ENCODE measurements at places on chromosomes 13 and 19.

- no peak for ATAC-seq
Measured at GRCh38 chr19:5141850-5142724, 173.2 kb downstream of the KDM4B start.

GRCh38 chr13:104008075-104008474 lies 941.9 kb upstream of the SLC10A2 start:
- ATAC-seq, result no peak

DNA sequence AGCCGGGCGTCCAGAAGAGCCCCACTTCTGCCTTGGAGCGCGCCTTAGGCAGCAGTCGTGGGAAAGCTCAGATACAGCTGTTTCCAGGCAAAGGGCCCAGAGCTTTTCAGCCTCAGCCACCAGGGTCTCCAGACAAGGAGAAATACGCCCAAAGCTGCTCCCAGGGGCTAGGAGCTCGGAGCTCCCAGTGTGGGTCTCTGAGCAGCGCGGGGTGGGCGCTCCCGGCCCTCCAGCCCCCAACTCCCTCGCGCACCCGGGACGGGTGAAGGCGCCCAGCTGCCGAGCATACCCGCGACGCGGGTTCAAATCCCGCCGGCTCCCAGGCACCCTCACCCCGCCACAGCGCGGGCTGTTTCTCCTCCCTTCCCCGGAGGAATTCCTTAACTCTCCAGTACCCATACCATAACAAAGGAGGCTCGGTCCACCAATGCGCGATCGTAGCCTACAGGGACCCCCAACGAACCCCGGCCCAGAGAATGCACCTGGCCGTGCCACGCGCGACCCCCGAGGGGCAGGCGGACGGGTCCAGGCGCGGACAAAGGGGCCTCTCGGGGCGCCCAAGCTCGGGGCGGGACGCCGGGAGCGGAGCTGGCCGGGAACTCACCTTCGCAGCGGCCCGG lies 507 bp downstream of the COL4A1 start:
- no peak for ATAC-seq

DNA sequence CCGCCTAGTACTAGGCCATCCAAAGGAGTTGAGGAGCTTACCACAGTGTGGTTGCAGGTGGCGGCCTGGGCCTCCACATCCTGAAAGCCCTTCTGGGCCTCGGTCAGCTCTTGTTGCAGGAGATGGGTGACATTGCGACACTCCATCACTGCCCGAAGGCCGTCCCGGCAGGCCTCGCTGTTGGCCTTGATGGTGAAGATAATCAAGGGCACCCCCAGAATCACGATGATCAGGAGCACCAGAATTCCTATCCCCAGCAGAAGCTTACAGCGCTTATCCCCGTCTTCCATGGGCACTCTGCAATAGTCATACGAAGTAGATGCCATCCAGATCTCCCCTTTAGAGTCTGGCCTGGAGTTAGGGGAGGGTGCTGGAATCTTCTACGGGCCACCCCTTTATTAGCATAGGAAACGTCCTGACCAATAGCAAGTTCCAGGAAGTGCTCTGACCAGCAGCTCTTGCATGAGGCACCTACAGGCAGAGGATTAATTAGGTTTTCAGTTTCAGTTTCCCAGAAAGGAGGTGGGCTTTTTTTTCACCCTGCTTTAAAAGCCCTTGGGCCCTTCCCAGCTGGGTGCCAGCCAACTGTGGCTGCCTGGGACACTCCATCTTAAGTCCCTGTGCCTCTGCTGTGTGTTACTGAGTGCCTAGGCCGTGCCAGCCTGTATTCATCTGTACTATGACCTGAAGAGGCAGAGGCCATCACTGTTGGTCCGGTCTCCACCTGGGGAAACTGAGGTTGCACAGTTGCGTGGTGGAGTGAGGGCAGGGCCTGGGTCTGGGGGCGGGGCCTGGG lies at the start of gene BST2:
TSS of gene BST2 (minus strand) at position 381 of the 796 bp plus-strand sequence. CDS start at position 326, 55 bp downstream.
- peak; percentile 77 for ATAC-seq

GRCh38 chr13:74104661-74105275 lies 29.4 kb downstream of the KLF12 start:
- ATAC-seq, result no peak

GRCh38 chr13:46339035-46339666 lies 47.9 kb downstream of the RUBCNL start:
- ATAC-seq, result no peak

DNA sequence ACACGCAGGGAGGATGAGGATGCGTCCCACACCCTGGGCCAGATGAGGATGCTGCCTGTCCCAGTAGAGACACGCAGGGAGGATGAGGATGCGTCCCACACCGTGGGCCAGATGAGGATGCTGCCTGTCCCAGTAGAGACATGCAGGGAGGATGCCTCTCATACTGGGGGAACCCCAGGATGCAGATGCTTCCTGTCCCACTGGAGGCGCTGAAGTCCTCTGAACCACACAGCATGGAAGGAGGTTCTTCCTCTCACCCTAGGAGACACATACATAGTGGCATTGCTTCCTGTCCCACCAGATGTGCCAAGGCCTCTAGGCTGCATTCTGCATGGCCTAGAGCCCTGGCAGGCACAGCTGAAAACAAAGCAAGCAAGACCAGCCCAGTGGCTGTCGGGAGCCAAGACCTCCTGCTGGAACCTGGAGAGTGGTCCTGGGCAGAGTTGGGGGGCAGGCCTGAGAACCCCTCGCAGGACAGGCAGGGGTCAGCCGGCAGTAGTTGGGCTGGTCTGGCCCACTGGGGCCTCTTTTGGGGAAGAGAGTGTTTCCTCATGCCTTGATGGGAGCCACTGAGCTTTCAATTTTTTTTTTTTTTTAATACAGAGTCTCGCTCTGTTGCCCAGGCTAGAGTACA lies 4.3 kb downstream of the HPN start:
- ATAC-seq, result peak; percentile 67

DNA sequence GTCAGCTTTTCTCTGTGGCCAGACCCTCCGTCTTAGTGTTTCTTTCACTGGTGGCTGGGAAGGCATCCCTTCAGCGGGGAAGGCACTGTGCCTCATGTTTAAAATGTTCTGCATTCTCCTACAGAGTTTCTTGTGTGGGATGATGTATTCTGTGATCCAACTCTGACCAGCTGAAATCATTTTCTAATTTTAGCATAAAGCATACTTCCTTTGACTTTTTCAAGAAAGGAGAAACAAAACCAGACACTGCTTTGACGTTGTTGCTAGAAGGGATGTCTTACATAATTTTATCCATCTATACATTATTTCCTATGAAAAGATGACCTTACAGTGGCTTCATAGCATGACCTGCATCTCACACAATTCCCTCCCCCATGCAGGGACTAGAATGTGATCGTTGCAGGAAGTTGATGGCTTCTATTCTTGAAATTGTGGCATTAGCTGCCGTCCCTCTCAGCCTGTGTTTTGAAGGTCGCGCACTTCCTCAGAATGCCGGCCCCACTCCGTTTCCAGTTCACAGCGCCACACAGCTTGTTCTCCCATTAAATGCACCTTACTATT lies 38.6 kb upstream of the TEX29 start:
- ATAC-seq, result no peak

DNA sequence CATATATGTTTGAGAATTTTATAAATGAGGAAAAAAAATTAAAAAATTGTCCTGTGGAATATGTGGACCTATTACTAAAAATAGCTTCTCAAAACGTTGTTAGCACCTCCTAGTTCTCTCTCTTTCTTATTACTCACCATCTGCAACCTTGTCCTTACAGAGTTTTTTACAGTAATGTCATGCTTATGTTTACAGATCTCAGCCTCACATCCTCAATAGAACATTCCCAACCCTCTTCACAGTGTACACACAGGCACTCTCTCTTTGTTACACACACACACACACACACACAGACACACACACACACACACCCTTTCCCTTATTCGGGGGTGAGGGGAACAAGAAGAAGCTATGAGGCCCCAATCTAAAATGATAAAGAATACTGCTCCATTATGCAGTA lies 197.7 kb downstream of the SLITRK6 start:
- ATAC-seq, result no peak

DNA sequence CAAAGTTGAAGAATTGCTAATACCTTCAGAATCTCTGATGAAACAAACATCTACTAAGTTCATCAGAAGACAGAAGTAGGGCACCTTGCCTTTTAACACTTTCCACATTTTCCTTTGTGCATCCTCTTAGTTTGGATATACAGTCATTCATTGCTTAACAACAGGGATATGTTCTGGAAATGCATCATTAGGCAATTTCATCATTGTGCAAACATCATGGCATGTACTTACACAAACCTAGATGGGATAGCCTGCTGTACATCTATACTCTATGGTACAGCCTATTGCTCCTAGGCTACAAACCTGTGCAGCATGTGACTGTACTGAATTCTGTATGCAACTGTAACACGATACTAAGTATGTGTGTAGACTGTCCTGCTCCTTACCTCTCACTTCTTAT lies 169.8 kb downstream of the SUCLA2 start:
- ATAC-seq, result no peak

DNA sequence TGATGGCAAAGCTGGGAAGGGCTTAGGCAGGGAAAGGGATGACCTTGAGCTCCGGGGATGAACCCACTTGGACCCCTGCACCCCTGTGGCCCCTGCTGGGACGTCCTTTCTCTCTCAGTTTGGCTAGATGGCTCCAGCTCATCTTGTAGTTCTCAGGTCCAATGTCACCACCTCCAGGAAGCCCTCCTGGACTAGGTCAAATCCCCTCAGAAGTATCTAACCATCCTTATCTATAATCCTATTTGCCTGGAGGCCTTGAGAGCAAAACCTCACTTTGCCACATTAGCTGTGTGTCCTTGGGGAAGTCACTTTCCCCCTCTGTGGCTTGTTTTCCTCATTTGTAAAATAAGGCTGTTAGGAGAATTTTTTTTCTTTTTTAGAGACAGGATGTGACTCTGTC lies 42.7 kb upstream of the NFIC start:
- no peak for ATAC-seq

GRCh38 chr13:101447852-101448251 lies 4.6 kb upstream of the ITGBL1 start:
- ATAC-seq, result no peak

DNA sequence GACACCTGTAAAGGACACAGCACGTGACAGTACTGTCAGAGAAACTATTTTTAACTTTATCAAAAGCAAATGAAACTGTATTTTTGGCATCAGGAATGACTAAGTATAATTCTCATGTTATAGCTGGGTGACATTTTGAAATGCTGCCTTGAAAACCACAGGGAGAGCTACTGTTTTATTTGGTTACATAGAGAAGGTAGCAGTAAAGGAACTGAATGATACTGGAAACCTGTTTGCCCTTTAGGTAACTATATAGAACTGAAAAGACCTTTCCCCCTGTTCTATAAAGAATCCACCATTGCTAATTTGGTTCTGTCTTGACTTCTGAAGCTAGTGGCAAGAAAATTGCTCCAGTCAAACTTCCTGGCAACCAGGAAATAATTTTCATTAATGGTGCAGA lies 39.1 kb downstream of the MIPEP start:
- no peak for ATAC-seq

DNA sequence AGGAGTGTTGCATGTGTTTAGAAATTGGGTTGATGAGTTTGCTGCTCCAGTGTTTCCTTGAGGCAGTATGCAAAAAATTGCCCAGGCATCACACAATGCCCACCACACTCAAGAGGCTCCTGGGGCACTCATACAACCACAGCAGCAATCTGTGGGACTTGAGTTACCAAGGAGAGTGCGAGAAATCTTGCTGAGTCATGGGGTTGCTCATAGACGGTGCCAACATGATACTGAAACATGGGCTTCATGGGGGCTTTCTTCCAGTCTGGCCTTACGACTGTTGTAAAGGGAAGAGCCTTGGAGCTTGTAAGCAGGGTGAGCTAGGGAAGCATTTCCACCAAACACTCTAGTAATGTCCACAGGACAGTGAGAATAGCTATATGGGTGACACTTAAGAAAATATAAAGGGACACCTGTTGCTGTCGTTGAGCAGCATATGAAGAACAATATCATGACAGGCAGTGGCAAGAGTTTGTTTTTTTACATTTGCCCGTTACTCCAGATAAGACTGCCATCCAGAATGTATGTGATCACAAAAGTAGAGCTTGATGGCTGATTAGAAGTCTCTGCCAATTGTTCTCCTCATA lies 1237.4 kb downstream of the UQCRFS1 start:
- no peak for ATAC-seq

GRCh38 chr13:95756072-95756471 lies 79.1 kb downstream of the DNAJC3 start:
- ATAC-seq, result no peak

DNA sequence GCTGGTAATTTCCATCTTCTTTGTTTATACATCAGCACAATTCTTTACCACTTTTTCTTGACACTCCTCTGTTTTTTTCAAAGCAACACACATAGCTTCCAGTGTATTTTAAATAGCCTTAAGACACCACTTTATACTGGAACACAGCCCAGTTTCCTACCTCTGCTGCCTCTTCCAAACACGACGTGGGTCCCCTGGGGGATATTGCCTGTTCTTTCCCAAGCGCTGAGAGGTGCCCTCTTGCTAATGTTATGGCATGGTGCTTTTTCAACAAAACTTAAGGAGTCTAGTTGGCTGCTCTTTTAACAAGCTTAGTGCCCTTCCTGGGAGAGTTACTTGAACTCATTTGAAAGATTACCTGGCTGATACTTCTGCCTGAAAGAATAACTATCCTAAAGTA lies 112.7 kb downstream of the OLFM4 start:
- ATAC-seq, result no peak

DNA sequence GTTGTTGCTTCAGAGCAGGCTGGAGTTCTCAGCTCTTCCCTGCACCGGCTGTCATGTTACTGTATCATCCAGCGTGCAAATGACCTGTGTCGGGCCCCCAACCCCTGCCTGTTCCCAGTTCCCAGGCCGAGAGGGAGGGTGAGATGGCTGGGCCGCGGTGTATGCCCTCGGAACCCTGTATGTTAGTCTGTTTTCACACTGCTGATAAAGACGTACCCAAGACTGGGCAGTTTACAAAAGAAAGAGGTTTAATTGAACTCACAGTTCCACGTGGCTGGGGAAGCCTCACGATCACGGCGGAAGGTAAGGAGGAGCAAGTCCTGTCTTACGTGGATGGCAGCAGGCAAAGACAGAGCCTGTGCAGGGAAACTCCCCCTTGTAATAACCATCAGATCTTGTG lies 10.9 kb downstream of the TMEM255B start:
- ATAC-seq, result no peak

DNA sequence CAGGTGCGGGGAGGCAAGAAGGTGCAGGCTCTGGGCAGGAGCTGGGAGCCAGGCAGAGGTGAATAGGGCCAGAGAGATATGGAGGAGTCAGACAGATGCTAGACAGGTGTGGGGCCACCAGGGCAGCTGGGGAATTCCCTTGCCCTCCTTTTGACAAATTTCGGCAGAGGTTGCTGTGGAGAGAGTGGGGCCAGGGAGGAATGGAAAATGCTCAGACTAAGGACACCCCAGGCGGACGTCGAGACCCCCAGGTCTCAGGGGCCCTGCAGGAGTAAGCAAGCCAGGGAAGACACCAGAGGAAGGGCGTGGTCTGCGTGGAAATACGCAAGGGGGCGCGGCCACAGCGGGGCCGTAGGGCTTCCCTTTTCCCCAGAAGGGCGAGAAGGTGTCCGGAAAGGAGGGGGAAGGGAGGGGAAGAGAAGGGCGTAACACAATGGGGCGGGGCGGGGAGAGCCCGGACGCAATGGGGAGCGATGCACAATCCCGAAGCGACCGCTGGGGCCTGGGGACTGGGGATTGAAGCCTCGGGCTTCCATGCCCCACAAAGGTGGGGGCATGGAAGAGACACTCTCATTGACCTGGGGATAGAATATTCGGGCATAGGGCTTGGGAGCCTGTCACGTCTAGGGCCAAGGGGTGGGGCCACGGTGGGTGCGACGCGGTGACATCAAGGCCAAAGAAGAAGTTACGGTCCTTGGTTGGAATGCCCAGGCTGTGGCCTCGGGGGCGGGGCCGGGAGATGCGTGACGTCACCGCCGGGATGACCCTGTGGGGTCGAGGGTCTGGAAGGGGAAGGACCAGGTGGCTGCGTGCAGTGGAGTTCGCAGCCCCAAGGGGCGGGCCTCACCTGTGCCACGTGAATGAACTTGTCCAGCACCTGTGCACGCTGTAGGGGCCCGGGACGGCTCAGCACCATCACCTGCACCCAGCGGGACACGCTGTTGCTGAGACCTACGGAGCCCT lies 8.2 kb downstream of the RASGRP4 start:
- ATAC-seq, result peak; percentile 64
